ENCODE measurements at places on chromosomes 3 and 15.

- DNase-seq = no peak
Observed at GRCh38 chr3:146967783-146968182, 362.6 kb upstream of the PLSCR5 start.

DNA sequence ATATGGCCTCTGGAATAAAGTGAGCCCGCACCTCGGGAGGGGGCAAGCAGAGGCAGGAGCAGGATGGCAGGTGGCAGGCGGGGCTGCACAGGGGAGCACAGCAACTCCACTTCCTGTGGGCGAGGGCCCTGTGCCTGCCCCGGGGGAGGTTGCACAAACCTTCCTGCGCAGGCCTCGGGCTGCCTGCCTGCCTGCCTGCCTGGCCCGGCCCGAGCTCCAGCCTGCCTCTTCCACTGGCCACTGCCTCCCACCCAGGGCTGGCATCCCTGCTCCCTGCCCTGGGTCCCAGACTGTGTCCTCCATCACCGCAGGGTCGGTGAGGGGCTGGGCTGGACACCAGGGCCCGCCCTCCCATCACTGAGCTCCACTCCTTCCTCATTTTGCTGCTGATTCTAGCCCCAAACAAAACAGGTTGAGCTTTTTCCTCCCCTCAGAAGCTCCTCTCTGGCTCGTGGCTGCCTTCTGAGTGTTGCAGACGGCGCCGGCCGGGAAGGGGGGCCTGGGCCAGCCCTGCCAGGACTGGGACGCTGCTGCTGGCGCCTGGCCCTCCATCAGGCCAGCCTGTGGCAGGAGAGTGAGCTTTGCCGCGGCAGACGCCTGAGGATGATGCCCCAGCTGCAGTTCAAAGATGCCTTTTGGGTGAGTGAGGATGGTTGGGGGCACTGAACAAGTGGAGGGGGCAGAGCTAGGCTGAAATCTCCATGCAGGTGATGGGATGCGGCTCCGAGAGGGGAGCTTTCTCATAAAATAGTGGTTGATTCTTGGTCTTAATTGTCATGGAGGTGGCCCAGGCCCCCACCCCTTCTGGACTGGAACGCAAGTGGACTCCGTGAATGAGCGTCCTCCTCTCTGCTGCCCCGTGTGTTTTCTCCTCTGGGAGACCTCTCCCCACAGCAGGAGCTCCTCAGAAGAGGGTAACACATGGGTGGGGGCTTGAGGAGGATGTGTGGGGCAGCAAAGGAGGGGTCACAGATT is at the start of gene PSTPIP1:
TSS of gene PSTPIP1 (plus strand) at position 156 of the 975 bp plus-strand sequence. CDS start at position 604, 448 bp downstream.
- DNase-seq = peak; percentile 76

DNA sequence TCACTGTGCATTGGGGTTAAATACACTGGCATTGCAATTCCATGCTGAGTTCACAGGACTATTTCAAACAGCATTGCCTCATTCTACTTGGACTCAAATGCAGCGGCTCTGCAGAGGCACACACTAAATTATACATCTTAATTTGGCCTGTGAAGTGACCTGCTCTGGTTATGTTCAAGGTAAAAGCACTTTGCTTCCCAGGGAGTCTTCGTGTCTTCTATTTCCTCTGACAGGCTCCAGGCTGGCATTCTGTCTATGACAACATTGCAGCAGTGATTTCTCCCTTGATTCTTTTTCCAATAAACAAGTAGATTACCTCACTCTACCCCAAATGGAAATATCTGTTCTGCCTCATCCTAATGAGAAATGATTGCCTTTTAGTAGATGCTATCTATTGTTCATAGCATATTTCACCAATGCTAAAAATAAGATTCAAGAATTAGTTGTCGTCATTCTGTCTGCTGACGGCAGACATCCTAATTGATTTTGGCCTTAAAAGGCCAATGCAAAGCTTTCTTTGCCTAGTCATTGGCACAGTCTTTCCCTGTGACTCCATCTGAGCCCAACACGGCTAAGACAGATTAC is 33.8 kb downstream of the FMN1 start:
- DNase-seq = no peak

DNA sequence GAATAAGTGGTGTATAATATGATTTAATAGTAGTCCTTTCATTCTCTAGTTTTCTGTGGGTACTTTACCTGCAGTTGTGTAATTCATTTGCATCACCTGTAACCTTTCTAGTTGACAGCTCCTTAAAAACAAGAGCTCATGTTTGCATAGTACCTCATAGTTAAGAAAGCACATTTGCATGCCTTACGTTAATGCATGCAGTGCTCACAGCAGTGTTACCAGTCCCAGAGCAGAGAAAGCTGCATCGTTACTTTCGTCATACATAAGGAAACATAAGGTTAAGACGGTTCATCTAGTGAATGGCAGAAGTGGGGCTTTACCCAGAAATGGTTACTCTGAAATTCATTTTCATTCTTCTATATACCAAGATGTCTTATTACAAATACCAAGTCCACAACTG is 111.3 kb downstream of the AKAP13 start:
- no peak for DNase-seq

DNA sequence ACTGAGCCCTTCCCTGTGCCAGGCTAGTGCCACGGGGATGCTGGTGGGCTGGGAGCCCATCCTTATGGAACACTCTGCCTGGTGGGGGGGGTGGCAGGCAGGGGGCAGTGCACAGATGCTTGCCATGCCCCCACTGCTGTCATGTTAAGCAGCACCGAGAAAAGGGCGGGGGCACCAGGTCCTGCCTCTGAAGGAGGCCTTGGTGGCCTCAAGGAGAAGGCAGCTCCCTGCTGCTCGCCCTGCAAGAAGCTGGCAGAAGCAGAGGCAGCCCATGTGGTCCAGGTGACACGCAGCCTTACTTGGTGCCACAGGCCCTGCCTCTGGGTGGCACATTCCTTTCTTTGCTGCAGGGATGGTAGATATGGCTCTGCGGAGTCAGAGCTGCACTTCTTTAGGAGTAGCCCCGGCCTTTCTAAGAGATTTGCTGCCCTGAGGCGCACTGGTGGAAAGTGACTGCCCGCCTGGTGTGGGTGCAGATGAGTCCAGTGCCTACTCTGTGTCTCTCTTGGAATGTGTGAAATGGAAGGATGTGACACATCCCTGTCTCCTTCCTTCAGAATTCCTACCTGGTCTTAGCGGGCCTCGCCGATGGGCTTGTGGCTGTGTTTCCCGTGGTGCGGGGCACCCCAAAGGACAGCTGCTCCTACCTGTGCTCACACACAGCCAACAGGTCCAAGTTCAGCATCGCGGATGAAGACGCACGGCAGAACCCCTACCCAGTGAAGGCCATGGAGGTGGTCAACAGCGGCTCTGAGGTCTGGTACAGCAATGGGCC is 145.8 kb downstream of the LRRK1 start:
- DNase-seq = no peak

- DNase-seq = no peak
Observed at GRCh38 chr15:76168237-76168984, 108.6 kb downstream of the TMEM266 start.

GRCh38 chr3:181999314-181999713 is 287.6 kb downstream of the SOX2 start:
- DNase-seq = no peak

- no peak for DNase-seq
Observed at GRCh38 chr3:41327718-41328117, 128.4 kb downstream of the CTNNB1 start.

DNA sequence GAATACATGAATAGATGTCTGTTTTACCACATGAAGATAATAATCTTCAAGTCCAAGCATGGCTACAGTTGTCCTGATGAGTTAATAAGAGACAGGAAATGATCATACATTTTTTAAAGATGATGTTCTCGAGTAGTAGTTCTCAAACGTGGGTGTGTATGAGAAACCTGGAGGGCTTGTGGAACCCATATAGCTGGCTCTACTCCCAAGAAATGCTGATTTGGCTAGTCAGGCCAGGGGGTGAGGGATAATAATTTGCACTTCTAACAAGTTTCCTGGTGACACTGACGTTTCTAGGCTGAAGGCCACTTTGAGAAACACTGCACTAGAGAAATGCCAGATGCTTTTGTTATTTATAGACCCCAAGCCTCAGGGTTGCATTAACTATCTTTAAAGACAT is 37.0 kb downstream of the ROPN1B start:
- DNase-seq = no peak

- no peak for DNase-seq
Observed at GRCh38 chr3:14539742-14540491, at the start of gene GRIP2. TSS of gene GRIP2 (minus strand) at chr3:14540342. CDS start at chr3:14540308, 34 bp downstream.

GRCh38 chr15:85616549-85617110 is 178.1 kb downstream of the KLHL25 start:
- no peak for DNase-seq

DNA sequence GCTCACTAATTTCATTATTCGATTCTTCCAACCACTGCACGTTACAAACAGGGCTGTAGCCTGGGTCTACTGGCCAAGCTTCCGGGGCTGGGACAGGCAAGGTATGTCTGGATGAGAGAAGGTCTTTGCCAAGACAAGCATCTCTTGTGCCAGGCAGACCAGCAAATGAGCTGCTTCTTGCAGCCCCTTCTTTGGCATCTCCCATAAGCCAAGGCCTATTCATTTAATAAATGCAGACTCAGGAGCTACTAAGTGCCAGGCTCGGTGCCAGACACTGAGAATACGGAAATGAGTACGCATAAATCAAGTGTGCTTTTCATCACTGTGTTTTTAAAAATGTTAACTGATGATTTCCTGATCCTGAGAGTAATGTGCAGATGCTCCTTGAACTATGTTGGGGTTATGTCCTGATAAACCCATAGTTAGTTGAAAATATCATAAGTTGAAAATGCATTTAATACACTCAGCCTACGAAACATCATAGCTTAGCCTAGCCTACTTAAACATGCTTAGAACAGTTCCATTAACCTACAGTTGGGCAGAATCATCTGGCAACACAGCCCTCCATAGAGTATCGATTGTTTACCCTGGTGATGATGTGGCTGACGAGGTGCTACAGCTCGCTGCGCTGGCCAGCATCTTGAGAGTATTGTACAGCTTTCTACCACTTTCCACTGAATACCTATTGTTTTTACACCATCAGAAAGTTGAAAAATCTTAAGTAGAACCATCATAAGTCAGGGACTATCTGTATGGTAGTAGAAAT is 135.0 kb upstream of the CTDSPL start:
- no peak for DNase-seq

- no peak for DNase-seq
Observed at GRCh38 chr3:141735770-141736465, 2.2 kb upstream of the RNF7 start.

DNA sequence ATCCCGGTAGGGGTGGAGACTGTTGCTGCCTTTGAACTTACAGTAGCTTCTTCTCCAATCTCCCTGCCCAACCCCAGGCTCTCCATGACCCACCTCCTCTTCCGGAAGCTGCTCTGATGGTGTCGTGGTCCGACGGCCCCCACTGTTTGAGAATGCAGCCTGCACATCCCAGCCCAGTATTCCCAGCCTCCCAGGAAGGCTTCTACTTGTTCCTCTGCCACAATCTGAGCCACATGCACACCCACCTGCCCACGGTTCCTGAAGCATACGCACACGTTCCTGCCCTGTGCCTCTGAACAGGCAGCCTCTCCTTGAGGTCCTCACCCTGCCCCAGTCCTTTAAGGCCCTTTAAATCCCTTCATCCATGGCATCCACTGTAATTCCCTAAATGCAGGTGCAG is 57.4 kb downstream of the ABTB1 start:
- no peak for DNase-seq

GRCh38 chr15:83734487-83734886 is 80.6 kb downstream of the ADAMTSL3 start:
- no peak for DNase-seq

DNA sequence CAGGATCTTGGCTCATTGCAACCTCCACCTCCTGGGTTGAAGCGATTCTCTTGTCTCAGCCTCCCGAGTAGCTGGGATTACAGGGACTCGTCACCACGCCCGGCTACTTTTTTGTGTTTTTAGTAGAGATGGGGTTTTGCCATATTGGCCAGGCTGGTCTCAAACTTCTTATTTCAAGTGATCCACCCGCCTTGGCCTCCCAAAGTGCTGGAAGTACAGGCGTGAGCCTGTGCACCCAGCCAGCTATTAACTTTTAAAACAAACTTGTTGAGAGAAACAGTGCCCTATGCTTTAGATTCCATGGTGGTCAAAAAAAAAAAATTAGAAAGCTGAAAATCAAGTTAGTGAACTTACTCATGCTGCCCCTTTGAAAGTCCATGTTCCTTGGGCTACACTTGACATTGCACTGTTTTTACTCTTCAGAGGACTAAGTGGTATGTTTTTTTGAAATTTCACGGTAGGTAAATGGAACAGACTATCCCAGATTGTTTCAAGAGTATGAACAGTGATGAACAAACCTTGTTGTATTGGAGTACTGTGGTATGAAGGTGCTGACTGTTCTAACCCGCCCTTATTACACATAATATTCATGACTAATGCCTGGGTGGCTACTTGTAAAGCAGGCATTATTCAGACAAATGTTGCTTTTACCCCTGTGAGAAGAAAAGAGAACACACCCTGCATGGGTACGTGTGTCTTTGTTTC is 206.9 kb downstream of the KLHL25 start:
- DNase-seq = no peak

DNA sequence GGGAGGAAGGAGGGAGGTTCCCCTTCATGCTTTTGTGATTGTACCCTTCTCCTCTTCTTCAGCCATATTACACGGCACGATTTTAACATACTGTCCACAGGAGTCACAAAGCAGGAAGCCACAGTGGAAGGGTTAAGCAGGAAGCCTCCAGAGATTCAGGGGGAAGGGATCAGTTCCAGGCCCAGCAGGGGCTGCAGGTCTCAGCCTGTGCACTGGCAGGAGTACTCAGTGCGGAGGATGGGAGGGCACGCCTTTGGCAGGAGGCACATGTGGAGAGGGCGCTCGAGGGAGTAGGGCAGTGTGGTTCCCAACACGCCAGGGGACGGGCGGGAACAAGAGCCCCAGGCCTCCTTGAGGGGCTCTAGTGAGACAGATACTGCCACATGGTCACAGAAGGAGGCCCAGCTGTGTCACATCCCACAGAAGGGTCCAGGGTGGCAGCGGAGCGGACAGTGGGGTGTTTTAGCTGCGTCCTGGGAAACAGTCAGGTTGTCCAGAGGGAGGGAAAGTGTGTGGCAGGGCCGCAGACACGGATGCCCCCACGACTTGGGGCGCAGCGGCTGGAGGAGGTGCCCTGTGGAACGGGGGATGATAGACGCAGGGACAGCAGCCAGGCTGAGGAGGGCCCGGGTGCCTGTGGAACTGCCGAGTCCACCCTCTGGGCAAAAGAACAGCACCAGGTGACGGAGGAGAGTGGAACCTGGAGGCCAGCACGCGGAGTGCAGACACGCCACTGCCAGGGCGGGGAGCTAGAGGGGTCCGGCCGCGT is 77.5 kb downstream of the CHSY1 start:
- no peak for DNase-seq

GRCh38 chr3:123609063-123609462 is 24.2 kb upstream of the HACD2 start:
- no peak for DNase-seq

GRCh38 chr3:123930445-123930844 is 30.6 kb downstream of the CCDC14 start:
- no peak for DNase-seq
